ENCODE measurements at places on chromosomes 5 and 9.

DNA sequence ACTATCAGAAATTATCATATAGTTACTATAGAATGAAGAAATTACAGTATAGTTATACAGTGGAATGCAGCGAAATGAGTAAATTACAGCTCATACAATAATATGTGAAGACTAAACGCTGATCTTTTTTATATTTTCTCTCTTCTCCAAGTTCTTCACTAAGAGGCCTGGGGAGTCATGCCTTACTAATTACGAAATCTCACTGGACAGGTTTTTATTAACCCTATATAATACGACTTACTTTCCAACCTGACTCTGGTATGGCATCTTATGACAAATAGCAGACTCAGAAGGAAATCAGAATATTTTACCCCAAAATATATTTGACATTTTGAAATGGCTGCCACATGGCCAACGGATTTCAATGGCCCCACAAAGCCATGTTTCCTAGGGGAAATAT is 9.1 kb downstream of the CARNMT1 start:
- no peak for DNase-seq

DNA sequence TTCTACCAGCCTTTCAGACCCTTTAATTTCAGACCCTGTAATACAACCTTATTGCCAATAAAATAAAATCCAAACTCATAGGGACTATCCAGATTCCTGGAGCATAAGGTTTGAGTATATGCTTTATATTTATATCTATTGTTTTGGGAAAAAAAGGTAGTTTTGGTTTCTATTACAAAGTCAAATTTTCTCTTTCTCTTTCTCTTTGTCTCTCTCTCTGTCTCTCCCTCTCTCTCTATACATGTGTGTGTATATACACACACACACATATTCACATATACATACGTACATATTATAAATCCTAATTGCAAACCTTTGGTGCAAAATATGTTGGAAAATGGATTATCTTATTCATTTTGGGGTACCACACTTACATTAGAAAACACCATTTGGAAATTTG is 39.0 kb downstream of the TMEM232 start:
- no peak for DNase-seq

- no peak for DNase-seq
Measured at GRCh38 chr5:45098483-45098882, 289.7 kb downstream of the MRPS30 start.

- DNase-seq: no peak
Measured at GRCh38 chr5:96909003-96909402, 26.9 kb upstream of the LNPEP start.

GRCh38 chr5:76679231-76679630 is 36.7 kb upstream of the F2R start:
- no peak for DNase-seq

DNA sequence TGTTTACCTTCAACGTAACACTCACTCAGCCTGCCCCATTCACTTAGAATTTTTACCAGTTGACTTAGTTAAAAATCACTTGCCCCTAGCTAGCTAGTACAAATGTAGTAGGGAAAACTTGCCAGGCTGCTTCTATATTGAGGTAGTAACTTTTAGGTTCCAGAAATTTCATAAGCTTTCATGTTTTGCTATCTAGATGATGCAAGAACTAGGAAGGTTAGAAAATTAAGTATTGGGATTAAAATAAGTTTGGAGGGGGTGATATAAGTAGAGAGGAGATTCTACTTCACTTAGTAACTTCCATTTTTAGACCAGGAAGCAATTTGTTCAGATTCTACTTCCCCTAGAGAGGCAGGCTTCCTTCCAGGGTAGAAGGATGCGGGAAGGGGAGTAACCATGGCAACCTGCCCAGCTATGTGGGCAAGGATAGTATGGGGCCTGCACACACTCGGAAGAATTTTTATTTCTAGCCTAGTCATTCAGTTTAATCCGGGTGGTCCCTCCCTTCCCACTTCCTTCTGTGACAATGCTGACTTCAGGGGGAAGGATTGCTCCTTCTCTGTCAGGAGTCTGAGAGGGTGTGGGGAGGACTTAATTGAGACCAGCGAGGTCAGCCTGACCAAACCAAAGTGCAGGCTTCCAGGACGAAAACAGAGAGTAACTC is 4.2 kb downstream of the DAB2 start:
- DNase-seq: no peak
